ENCODE measurements at places on chromosomes 6 and 20.

GRCh38 chr20:58635279-58635665, 15.8 kb upstream of the STX16 start:
- peaks cover 27% of the 10 kb centered on the region for H3K27me3 ChIP-seq
- peaks cover 14% of the 10 kb centered on the region for H3K4me1 ChIP-seq
- DNase-seq, result no peak
- H3K36me3 ChIP-seq, result no peaks in the 10 kb centered on the region
- H3K4me3 ChIP-seq, result no peak overlapping the region

DNA sequence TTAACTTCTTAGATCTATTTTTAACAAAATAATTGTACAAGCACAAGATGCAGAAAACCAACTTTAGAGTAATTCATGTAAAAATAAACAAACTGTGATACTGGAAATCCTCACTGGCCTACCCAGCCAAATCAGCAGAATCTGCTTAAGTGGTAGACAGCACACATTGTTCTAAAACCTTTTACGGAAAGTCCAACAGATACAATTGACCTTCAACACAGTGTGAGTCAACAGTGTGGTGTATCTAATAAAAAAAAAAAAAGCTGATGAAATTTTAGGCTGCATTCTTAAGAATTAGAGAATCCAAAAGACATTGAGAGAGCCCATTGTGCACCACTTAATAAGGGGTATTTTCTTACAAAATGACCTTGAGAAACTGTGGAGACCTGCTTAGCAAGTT, 174.5 kb downstream of the COL21A1 start:
- H3K4me3 ChIP-seq, result no peak overlapping the region
- DNase-seq, result no peak
- no peaks in the 10 kb centered on the region for H3K36me3 ChIP-seq
- no peak overlapping the region for H3K27ac ChIP-seq

GRCh38 chr6:149917679-149918078, 5.2 kb downstream of the RAET1G start:
- H3K4me1 ChIP-seq, result peaks cover 9% of the 10 kb centered on the region

DNA sequence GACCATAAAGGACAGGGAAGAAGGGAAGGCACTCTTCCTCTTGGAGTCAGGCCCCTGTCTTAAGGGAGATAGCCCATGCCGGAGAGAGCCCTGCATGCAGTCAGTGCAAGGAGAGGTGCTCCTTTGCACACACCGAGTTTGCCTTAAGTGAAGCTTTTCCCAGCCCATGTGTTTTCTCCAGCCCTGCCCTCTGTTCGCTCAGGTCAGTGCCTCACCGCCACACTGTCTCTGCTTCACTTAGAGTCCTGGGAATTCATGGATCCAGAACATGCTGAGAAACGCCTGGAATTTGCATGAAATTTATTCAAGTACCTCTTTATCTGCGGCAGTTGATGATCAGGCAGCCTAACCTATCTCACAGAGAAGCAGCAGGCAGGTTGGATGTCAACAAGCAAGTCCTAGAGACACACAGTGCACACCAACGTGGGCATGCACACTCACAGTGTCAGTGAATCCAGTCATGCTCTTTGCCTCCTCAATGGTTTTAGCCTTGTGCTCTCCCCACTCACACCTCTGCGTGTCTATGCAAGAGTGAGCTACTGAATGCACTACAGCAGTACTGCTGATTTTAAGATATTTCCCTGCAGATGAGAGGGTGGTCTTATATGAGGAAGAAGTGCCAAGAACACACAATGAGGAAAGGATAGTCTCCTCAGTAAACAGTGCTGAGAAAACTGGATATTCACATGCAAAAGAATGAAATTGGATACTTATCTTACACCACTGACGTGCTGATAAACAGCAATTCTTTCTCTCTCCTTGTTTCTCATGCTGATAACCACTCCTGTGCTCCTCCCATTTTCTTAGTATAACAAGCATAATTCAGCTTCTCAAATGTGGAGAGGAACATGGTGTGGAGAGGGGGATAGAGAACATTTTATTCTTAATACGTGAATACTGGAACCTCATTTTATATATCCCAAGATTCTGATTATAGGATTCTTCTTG, 295.1 kb upstream of the CDYL start:
- no peak overlapping the region for H3K27ac ChIP-seq
- no peaks in the 10 kb centered on the region for H3K36me3 ChIP-seq
- H3K4me3 ChIP-seq, result no peak overlapping the region
- H3K4me1 ChIP-seq, result no peaks in the 10 kb centered on the region
- no peak for DNase-seq

DNA sequence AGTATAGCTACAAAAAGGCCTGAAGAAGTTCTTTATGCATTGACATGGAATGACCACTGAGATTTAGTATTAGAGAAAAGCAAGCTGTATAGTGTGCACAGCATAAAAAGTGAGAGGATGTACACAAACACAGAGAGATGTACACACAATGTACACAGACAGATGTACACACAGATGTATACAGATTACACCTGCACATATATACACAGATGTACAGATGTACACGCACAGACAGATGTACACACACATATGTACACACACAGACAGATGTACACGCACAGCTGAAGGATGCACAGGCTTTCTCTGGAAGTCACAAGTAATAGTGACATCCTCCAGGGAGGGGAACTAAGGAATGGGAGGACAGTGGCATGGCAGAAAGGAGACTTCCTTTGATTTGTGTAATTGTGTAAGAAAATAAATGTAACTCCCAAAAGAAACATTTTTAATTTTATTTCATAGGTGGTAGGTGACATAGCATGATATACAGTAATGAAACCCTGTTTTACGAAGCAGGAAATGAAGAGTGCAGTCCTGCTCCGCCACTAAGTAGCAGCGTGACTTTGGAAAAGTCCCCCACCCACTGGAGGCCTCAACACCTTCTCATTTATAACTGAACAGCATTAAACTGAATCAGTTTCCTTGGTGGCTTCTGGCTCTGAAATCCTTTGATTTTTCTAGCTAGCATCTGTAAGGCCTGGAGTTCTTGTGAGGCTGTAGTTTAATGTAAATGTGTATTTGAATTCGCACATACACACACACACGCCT, 14.1 kb downstream of the NFATC2 start:
- no peak for DNase-seq
- H3K36me3 ChIP-seq, result peaks cover 25% of the 10 kb centered on the region
- peak overlapping the region; percentile 83 for H3K27ac ChIP-seq

- H3K4me3 ChIP-seq, result peak within 1 kb of the TSS; percentile 100
- peak; percentile 85 for DNase-seq
- H3K36me3 ChIP-seq, result peaks cover 28% of the 10 kb centered on the region
- no peaks in the 10 kb centered on the region for H3K27me3 ChIP-seq
Measured at GRCh38 chr6:117602151-117602898, at the start of gene GOPC. GOPC (minus strand) TSS chr6:117602511; CDS start chr6:117602288, 223 bp downstream.

DNA sequence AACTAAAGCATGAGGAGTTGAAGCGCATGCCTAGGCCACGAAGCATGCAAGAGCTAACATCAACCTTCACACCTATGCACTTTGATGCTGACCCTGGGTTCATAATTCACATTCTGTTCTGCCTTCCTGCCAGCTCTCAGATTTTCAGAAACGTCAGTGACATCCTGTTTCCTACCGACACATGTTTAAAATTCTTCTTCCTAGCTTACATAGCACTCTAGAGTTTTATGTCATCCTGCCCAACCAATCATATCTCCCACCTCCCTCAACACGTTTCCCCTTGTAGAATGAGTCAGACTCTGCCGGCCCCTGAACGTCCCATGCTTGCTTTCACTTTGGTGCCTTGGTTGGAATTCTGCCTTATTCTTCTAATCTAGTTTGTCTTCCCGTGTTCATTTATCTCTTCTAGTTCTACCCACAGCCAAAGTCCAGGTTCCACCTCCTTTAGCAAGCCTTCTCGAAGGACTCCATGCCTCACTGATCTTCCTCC, 97.2 kb upstream of the MAP7 start:
- DNase-seq, result no peak
- H3K27ac ChIP-seq, result no peak overlapping the region
- no peak overlapping the region for H3K4me3 ChIP-seq
- peaks cover 4% of the 10 kb centered on the region for H3K4me1 ChIP-seq
- peaks cover 22% of the 10 kb centered on the region for H3K36me3 ChIP-seq
- H3K27me3 ChIP-seq, result no peaks in the 10 kb centered on the region

- peaks cover 4% of the 10 kb centered on the region for H3K36me3 ChIP-seq
- H3K27me3 ChIP-seq, result peaks cover 2% of the 10 kb centered on the region
- H3K27ac ChIP-seq, result no peak overlapping the region
- H3K4me3 ChIP-seq, result no peak overlapping the region
- no peak for DNase-seq
Measured at GRCh38 chr20:4633780-4634179, 87.9 kb upstream of the PRND start.

DNA sequence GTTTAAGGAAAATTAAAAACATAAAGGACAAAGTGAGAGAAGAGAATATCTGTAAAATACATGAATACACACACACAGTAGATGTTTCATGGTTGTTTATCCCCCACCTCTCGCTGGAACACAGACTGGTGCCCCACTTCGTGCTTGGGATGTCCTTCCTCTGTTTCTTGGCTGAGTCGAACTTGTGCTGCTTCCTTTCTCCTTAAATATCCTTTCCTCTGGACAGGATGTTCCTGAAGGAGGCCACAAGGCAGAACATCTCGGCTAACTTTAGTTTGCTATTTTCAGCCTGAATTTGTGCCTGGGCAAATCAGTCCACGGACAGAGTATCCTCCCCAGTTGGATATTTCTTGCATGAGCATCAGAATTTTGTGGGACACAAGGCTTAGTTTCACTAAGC, 54.7 kb upstream of the ZMYND8 start:
- DNase-seq, result no peak
- H3K27me3 ChIP-seq, result no peaks in the 10 kb centered on the region
- peaks cover 8% of the 10 kb centered on the region for H3K36me3 ChIP-seq
- H3K4me1 ChIP-seq, result peaks cover 85% of the 10 kb centered on the region

- H3K4me3 ChIP-seq, result no peak overlapping the region
- no peaks in the 10 kb centered on the region for H3K27me3 ChIP-seq
- H3K36me3 ChIP-seq, result peaks cover 12% of the 10 kb centered on the region
- peaks cover 3% of the 10 kb centered on the region for H3K4me1 ChIP-seq
- DNase-seq, result no peak
Measured at GRCh38 chr20:58709013-58709702, 16.6 kb downstream of the NPEPL1 start.

GRCh38 chr20:50221501-50222308, 31.1 kb downstream of the CEBPB start:
- H3K4me3 ChIP-seq, result no peak overlapping the region
- H3K27ac ChIP-seq, result no peak overlapping the region
- DNase-seq, result no peak
- H3K4me1 ChIP-seq, result no peaks in the 10 kb centered on the region

DNA sequence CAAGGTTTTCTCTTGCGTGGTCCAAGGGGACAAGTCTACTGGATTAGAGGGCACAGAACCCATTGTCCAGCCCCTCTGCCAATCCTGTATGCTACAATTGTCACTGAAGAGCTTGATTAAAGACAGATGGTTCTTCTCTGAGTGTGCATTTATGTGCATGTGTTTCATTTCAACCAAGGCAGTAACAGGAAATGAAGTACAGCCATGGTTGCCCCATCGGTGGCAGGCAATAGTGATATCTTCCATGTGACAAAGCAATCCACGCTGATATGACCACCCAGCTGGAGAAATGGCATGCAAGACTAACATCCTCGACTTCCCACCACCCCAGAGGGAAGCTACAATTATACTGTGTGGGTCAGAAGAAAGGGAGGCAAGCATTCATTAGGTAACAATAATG, 85.5 kb downstream of the UNC5CL start:
- no peak overlapping the region for H3K27ac ChIP-seq
- H3K4me3 ChIP-seq, result no peak overlapping the region
- DNase-seq, result no peak
- no peaks in the 10 kb centered on the region for H3K4me1 ChIP-seq

DNA sequence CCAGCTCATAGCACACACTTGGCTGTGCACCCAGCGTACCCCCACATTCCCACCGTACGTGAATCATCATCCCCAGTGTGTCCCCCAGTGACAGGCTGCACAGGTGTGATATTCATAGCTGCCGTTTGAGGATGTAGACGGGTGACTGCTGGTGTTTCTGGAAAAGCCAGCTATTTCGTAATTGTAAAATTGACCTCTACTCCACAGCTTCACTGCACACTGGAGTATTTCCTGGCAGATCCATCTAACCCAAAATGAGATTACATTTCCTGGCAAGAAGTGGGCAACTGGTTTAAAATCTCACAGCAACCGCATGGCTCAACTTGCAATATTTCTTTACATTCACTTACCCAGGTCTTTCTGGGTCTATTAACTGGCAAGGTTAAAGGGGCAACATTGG, 30.3 kb downstream of the CD83 start:
- H3K27ac ChIP-seq, result no peak overlapping the region
- peaks cover 36% of the 10 kb centered on the region for H3K4me1 ChIP-seq

GRCh38 chr6:127796713-127797112, 104.1 kb downstream of the THEMIS start:
- no peaks in the 10 kb centered on the region for H3K36me3 ChIP-seq
- H3K4me3 ChIP-seq, result no peak overlapping the region
- no peaks in the 10 kb centered on the region for H3K4me1 ChIP-seq
- H3K27me3 ChIP-seq, result no peaks in the 10 kb centered on the region
- no peak for DNase-seq

- H3K4me3 ChIP-seq, result no peak overlapping the region
- no peaks in the 10 kb centered on the region for H3K27me3 ChIP-seq
- no peak for DNase-seq
Measured at GRCh38 chr6:20693466-20694063, 159.3 kb downstream of the CDKAL1 start.

DNA sequence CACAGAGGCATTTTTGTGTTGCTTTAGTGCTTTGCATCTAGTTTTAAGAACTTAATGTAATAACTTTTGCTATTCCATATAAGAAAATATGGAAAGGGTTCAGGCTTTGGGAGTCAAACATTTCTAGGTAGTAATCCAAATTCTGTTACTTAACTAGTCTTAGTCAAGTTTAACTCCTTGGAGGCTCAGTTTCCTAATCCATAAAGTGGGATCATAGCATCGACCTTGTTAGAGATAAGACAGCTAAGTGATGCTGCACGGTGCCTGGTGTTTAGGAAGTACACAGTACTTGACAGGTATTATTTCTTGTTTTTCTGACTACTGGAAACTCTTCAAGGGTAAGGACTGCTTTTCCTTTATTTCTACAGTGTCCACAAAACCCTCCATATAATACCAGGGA, 24.5 kb upstream of the ARMH2 start:
- H3K27ac ChIP-seq, result no peak overlapping the region
- H3K4me3 ChIP-seq, result no peak overlapping the region
- no peaks in the 10 kb centered on the region for H3K4me1 ChIP-seq

Data from activated B cell treated with CpG ODN at 0.5 μM for 24 hours (primary cell).